Kidney (tissue), 22 donors: ENCODE measurements at places on chromosomes 7 and 10. TPM values are rescaled to one million over a fixed set of nuclear protein-coding genes. Genes with fewer than 3 reads are reported as not detected.

- DNase-seq, result peak; percentile 82
These were observed 43.0 kb downstream of the UNCX start for GRCh38 chr7:1275451-1276381.

DNA sequence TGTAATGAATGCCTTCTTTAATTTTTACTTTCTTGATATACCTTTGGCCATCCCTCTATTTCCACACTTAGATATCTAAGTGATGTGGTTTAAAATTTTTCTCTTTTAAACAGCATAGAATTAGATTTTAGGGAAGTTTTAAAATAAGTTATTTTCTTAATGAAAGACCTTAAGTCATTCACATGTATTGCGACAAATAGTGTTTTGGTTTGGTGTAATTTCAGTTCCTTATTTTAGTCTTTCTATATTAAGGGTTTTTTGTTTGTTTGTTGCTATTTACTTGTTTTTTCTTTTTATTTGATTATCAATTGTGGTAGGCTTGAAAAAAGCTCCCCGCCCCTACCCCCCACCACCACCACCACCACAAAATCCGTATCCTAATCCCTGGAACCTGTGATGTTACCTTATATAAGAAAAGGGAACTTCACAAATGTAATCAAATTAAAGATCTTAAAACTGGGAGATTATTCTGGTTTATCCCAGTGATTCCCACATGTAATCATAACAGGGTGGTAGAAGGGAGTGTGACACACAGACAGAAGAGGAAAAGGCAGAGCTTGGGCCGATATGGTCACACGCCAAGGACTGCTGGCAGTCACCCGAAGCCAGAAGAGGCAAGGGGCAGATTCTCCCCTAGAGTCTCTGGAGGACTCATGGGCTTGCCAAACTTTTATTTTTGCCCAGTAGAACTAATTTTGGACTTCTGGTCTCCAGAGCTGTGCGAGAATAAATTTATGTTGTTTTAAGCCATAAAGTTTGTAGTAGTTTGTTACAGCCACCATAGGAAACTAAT is 149.7 kb downstream of the NPSR1 start:
- no peak for DNase-seq

DNA sequence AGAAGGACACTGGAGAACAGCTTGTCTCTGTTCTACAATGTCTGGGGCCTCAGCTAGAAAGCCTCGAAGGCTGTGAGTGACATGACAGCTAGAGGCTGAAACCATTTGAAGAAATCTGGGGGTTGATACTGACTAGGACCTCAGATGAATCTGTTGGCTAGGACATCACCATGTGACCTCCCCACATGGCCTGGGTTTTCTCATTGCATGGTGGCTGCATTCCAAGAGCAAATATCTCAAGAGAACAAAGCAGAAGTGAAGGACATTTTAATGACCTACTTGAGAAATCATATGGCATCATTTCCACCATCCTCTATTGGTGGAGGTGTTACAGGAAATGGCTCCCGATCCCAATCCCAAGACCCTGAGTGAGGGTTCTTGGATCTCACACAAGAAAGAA is 450.6 kb upstream of the AUTS2 start:
- no peak for DNase-seq

DNA sequence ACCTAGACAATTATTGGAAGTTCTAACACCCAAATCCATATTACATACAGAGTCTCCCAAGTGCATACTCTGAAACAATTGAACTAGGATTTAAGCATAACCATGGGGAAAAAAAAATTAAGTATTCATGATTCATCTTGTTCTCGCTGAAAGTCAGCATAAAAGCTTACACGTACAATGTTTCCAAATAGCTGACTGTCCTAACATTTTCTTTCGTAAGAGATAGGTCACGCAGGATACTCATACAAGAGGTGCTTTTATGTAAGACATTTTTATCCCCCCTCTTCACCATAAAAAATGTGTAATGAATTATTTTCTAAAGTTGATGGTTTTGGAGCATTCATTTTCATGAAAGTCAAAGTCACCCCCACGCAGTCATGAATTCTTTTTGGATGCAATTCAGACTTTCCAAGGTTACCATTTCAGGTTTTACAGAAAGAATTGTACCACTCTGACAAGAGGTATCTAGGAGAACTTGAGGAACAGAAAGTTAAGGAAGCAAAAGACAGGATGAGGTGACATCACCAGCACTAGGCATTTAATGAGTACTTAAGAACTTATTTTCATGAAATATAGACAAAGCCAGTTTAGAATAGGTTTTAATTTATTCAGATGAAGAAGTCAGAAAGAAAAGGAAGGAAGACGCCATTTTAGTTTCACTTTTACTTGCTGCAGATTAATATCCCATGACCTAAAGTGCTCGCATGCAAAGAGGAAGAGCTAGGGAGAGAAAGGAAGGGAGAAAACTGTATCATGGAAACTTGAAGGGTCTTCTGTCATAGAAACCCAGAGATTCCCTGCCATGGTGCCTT is 55.8 kb downstream of the TMEM26 start:
- no peak for DNase-seq

DNA sequence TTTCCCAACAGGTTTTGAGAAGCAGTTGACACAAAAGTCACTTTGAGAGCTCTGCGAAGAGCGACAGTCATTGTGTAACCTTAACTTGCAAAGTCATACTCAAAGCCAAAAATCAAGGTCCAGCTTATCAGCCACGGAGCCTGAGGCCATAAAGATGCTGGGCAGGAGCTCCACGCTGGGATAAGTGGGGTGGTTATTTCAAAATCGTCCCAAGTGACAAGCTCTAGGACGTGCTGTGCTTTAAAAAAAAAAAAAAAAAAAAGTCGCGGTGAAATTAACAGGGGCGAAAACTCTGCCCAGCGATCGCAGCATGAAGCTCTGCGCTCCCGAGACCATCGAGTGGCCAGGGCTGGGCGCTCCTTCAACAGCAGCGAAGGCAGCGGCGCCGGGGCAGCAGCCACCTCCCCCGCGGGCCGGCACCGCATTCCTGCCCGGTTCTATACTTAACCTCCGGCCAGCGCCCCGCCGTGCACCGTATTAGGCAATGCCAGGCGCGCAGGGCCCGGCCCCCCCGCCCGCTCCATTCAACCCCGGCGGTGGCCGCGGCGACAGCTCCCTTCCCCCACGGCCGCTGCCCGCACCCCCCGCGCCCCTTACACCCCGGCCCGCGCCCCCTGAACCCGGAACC is 657 bp downstream of the HACD1 start:
- DNase-seq, result peak; percentile 87

DNA sequence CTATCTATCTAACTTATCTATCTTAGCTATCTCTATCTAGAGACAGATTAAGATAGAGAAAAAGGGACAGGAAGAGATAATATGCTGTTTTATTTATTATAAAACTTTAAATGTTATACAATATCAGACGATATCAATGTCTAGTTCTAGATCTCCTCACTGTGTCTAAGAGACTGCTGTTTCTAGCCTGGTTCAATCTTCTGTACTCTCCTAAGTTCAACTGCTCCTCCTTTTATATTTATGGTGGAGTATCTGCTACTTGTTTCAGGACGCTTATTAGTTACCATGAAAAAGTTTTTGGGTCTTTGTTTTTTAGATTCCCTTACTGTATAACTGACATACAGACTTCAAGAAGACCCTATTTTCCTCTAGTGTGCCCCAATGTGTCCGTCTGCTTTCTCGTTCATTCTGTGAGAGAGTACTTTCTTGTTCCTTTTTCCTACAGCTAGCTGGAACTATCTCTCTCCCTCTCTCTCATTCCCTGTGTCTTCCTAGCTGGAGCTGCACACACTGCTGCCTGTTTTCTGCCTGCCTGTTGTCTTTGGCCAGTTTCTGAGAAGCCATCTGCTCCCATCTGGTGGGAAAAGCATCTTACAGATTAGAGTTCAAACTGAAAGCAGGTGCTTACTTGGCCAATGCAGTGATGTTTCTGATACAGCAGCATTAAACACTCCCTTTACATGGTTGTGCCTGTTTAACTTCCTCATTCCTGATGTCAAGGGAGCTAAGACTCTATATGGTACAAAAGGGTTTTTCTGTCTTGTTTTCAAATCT is 49.4 kb upstream of the ARL4A start:
- no peak for DNase-seq

- DNase-seq, result no peak
These were observed 51.1 kb upstream of the ADRB1 start for GRCh38 chr10:113992471-113993011.

DNA sequence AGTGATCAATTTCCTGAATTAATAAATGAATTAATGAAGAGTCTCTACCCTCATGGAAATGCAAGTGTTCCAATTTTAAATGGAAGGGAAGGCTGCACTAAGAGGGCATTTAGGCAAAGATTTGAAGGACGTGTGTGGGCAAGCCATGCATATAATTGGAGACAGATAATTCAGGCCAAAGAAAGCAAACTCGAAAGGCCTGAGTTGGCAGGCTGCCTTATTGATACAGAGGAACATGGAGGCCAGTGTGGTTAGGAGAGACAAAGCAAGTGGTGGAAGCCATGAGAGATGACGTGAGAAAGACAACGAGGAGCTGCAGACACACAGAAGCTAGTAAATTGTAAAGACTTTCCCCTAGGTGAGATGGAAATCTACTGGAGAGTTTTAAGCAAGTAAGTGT is 15.4 kb upstream of the PCLO start:
- DNase-seq, result no peak

- no peak for DNase-seq
These were observed 23.2 kb upstream of the PIP4K2A start for GRCh38 chr10:22737587-22737986.

DNA sequence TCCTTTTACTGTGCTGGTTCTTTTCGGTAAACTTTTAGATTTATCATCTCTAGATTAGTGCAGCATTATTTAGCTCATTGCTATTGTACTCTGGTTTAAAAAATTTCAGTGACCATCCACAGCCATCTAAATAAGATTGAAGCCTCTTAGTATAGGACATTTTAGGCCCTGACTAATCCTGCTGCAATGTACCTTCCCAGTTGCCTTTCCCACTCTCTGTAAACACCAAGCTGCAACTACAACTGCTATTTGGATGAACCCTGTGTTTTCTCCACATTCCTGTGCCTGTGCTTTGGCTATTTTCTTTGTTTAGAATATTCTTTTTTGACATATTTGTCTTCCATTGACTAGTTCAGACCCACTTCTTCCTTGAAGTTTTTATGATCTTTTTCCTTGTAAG is 314.6 kb downstream of the AUTS2 start:
- DNase-seq, result no peak

- DNase-seq, result no peak
These were observed 178.1 kb downstream of the AVL9 start for GRCh38 chr7:32673275-32673983.

DNA sequence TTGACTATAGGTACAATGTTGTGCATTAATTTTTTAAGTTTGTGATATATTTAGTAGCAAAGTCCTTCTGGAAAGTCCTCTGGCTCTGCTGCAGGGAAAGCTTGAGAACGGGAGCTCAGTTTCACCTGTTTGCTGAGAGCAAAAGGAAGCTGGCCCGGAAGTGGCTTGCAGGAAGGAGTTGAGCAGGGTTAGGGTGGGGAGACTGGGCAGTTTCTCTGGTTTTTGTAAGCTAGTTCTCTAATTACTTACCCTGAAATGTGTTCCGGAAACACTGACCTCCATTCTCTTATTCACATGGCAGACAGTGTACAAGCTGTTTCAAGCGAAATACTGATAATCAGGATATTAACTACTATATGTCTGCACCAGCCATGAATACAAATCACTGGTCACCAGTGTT is 22.3 kb downstream of the MAP3K8 start:
- DNase-seq, result no peak

- DNase-seq, result peak; percentile 24
These were observed 48.6 kb upstream of the CNPY1 start for GRCh38 chr7:155594961-155595366.

DNA sequence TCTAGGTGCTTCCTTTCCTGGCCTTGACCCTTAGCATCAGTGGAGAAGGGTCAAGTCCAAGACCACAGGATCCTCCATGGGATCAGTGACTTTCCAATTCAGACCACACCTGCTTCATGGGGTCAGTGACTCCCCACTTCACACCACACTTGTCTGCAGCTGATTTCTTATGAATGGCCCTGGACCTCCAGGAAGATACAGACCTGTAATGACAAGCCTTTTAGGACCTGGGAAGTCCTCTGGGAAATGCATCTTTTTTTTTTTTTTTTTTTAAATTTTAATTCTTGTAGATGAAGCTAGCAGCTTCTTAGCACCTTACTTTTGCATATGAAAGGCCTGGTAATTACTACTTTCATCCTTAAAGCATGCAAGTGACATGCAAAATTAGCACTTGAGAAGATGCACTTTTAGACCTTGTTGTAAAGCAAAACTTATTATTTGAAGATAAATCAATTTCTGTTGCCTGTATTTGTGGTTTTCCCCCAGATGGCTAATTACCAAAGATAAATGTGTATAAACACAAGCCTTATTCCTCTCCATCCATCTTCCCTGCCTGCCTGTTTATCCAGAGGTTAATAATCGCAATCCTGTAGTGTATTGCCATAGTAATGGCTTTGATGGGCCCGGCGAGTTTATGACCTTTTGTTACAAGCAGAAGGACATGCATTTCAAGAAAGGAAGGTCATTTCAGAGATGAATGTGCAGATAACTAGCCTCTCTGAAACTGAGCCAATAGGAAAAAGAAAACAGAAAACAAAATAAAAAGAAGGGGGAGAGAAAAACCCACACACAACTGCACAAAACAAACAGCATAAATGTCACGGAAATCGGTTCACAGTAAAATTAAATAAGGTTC is 1018.7 kb downstream of the TYW1 start:
- peak; percentile 92 for DNase-seq

GRCh38 chr10:124675261-124675660 is 68.9 kb downstream of the FAM53B start:
- DNase-seq, result no peak

DNA sequence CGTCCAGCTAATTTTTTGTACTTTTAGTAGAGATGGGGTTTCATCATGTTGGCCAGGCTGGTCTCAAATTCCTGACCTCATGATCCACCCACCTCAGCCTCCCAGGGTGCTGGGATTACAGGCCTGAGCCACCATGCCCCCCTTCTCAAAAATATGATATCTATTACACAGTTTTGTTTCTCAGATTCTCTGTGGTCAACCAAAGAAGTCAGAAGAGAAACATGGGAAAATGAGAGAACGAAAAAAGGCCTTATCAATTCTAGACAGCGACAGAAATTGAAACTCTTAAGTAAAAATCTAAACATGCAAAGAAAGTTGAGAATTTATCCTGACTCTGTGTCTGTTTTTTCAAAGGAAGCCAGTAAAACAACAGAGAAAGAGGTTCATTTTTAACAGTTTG is 283.8 kb upstream of the PLXDC2 start:
- DNase-seq, result no peak

GRCh38 chr7:4014346-4015050 is 667.6 kb upstream of the FOXK1 start:
- DNase-seq, result no peak

The ATP6V0A4 gene
- 30.5 TPM for total RNA-seq

The CLRN3 gene
- total RNA-seq, result 9.4 TPM

The ADCY1 gene
- total RNA-seq, result 3.7 TPM

The RET gene
- total RNA-seq, result 3.1 TPM

The ZNF488 gene
- 0.09 TPM for total RNA-seq

The FBXL13 gene
- total RNA-seq, result 4.8 TPM

The CHCHD1 gene
- total RNA-seq, result 23.4 TPM

The WNT8B gene
- not detected for total RNA-seq

The ABCC2 gene
- total RNA-seq, result 2.3 TPM

The FGFR2 gene
- 59.4 TPM for total RNA-seq
